ENCODE measurements at places on chromosomes 13 and 19. TPM values are rescaled to one million over a fixed set of nuclear protein-coding genes. Genes with fewer than 3 reads are reported as not detected.

DNA sequence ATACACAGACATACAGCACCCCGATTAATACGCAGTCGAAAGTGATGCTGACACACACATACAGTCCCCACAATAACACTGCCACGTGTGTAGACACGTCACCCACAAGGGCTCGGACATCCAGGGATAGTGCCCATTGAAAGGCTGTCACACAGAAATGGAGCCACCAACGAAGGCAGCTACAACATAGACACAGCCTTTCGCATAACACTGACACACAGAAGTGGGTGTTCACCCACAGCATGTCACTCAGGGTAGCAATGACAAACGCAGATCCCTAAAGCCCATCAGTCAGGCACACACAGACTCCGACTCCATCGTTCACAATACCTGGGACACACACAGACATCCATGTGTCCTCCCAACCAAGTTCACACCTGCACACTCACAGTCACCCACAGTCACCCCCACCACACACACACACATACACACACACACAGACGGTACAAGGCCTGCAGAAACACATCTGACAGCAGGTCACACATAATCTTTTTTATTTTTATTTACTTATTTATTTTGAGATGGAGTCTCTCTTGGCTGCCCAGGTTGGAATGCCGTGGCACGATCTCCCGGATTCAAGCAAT is 10.4 kb upstream of the NANOS3 start:
- no peak for DNase-seq

DNA sequence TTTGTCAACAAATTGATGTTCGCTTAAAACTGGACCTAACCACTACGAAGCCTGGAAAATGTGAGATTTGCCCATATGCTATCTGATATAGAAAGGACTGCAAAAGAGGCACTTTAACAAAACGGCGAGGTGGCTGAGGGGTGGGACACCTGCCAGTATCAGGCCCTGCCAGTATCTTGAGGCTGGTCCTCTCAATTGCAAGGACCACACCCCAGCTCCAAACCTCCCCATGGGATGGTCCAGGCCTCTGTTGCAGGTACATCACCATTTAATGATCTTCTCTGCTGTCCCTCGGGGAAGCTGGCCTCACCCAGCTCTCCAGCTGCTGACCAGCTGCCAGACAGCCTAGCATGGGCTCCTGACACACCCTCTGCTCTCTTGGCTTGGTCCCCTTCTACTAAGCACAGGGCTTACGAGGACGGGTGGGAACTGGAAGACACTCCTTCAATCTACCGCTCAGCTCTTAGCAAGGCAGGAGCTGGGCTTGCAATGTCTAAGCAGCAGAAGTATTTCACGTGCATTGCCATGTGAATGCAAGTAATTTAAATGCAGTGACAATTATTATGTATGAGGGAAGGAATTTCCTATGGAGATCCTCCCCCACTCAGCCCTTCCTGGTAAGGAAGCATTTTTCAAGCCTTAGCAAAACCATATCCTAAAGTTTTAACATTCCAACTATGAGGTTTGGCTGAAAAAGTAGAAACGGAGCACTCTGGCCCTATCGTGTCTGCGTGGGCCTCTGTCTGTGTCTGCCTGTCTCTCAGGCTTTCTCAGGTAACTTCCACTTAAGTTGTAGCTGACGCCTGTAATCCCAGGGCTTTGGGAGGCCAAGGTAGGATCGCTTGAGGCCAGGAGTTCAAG is 63.9 kb downstream of the LATS2 start:
- no peak for DNase-seq

- no peak for DNase-seq
Observed at GRCh38 chr13:43543331-43543730, 243.4 kb downstream of the ENOX1 start.

DNA sequence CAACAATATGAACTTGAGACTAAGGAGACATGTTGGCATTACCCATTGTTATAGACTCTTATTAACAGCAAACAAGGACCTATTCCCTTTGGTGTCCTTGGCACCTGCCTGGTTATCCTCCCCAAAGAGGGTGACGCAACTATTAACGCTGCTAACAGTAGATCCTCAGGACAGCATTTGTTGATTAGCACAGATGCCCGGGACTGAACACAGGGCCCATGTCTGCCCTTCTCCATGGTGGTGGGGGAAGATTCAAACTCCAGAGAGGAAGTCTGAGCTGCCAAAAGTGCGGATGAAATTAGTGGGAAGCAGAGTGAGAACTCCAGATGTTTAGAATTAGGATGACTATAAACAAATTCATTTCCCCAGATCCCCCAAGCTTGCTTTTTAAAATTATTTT is 101.2 kb upstream of the RAP2A start:
- DNase-seq: no peak

Gene DOCK9
- total RNA-seq: 117 TPM

All from spinal cord (tissue), 10 donors.